Cardiac muscle cell (in vitro differentiated cells and primary cell): ENCODE measurements at places on chromosomes 4 and X. TPM values are rescaled to one million over a fixed set of nuclear protein-coding genes. Genes with fewer than 3 reads are reported as not detected.

DNA sequence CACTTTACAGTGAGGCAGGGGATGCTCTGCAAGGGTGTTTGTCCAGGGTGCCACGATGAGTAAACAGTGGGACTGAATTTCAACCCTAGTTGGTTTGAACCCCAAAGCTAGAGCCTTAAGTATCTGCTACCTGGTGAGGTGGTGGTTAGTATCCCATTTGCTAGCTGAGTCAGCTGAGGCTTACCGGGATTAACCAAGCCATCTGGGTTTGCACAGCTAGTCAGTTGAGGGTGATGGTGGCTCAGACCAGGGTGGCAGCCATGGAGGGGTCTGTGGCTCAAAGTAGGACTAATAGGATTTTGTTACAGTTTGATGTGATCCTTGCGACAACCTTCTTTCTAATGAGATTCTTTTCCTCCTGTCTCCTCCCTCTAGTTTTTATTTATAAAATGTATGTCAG, 1.9 kb downstream of the EVC start:
- no peaks in the 10 kb centered on the region for H3K36me3 ChIP-seq
- DNase-seq: no peak
- no peak overlapping the region for H3K27ac ChIP-seq

DNA sequence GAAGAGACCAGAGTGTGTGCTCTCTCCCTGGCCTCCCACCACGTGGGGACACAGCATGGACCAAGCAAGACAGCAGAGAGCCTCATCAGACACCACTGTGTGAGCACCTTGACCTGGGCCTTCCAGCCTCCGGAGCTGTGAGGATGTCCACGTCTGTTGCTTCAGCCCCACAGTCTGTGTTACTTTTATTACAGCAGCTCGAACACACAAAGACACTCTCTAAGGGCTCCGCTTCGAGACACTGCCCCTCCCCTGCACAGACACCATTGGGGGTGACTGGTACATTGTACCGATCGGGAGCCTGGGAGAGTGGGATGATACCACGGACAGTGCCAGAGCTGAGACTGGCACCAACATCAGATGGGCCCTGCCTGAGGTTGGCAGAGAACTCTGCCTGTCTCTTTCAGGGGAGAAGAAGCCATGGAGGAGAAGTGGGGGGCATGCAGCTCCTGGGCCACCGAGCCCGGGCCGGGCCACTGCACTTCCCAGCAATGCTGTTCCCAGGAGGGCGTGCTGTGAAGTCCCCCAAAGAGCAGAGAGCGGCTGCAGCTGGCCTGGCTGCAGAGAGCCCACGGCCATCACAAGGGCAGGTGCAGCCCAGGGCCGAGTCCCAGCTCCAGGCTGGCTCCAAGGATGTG, 48.1 kb upstream of the HMX1 start:
- no peak for DNase-seq
- H3K4me1 ChIP-seq: no peaks in the 10 kb centered on the region
- no peaks in the 10 kb centered on the region for H3K36me3 ChIP-seq

DNA sequence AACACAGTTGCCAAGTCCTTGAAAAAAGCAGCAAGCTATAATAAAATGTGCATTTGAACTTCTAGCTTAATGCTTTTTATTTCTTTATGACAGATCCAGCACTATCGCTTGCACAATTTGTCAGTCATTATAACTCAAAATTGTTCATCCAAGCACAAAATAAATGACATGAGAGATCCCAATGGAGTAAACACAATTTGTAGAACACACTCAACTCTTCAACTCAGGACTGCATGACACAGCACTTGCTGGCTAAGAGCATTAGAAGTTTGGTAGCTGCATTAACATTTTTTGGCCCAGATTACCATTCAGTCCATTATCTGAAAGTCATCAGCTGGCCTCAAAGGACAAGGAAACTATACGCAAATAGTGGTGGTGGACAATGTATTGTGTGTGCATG, 530.1 kb downstream of the INPP4B start:
- no peak overlapping the region for H3K27ac ChIP-seq
- DNase-seq: no peak
- no peaks in the 10 kb centered on the region for H3K36me3 ChIP-seq
- H3K4me3 ChIP-seq: no peak overlapping the region
- H3K4me1 ChIP-seq: no peaks in the 10 kb centered on the region

GRCh38 chr4:24262616-24263015, 321.7 kb downstream of the DHX15 start:
- no peaks in the 10 kb centered on the region for H3K36me3 ChIP-seq
- H3K4me1 ChIP-seq: peaks cover 7% of the 10 kb centered on the region
- H3K27ac ChIP-seq: no peak overlapping the region
- H3K4me3 ChIP-seq: no peak overlapping the region
- H3K27me3 ChIP-seq: no peaks in the 10 kb centered on the region
- peak; percentile 2 for DNase-seq

GRCh38 chr4:168071304-168071703, 21.0 kb upstream of the ANXA10 start:
- no peaks in the 10 kb centered on the region for H3K36me3 ChIP-seq
- DNase-seq: no peak
- no peak overlapping the region for H3K4me3 ChIP-seq
- H3K4me1 ChIP-seq: no peaks in the 10 kb centered on the region
- H3K27me3 ChIP-seq: no peaks in the 10 kb centered on the region

DNA sequence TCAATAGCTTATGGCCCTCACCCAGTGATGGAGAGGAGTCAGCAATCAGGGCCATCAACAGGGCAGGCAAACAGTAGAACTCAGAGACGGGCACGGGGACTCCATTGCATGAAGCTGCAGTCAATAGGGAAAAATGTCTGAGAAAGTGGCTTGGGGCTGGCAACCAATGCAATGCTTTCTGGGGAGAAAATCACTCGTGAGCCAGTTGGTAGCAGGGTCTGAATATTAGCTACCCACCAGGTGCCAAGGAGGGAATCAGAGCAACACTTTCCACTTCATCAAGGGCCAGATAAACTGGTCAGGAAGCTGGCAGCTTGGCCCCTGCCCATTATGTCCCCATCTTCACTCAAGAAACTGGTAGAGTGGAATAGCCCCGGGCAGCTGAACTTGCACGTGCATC, 80.7 kb downstream of the STARD8 start:
- no peak overlapping the region for H3K27ac ChIP-seq
- H3K4me3 ChIP-seq: no peak overlapping the region
- no peaks in the 10 kb centered on the region for H3K27me3 ChIP-seq
- no peaks in the 10 kb centered on the region for H3K36me3 ChIP-seq
- H3K4me1 ChIP-seq: no peaks in the 10 kb centered on the region
- no peak for DNase-seq

DNA sequence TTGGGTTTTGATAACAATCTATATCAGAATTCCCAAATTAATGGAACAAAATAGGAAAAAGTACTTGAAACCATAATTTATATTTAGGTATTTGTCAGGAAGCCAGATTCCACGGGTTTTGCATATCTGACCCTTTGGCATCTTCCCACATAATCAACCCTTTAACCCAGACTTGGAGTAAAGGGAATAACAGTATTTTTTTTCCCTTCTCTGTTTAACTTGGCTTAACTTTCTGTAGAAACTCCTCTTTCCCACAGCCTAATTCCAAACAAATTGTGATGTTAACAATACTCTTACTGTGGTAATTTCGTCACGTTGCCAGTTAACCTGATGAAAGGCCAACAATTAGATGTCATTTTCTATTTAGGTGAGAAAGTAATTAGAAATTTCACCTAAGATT, 49.4 kb upstream of the GUCY1A1 start:
- peaks cover 16% of the 10 kb centered on the region for H3K4me1 ChIP-seq
- no peak overlapping the region for H3K27ac ChIP-seq
- DNase-seq: peak; percentile 59
- no peak overlapping the region for H3K4me3 ChIP-seq
- no peaks in the 10 kb centered on the region for H3K27me3 ChIP-seq
- no peaks in the 10 kb centered on the region for H3K36me3 ChIP-seq

The MED28 gene
- total RNA-seq: 20.1 and 20.5 TPM in 2 replicates

The SERTM2 gene
- 9.3 and 11.0 TPM in 2 replicates for total RNA-seq
